Fibroblast of villous mesenchyme (primary cell): ENCODE measurements at places on chromosomes 12 and 14. TPM values are rescaled to one million over a fixed set of nuclear protein-coding genes. Genes with fewer than 3 reads are reported as not detected.

DNA sequence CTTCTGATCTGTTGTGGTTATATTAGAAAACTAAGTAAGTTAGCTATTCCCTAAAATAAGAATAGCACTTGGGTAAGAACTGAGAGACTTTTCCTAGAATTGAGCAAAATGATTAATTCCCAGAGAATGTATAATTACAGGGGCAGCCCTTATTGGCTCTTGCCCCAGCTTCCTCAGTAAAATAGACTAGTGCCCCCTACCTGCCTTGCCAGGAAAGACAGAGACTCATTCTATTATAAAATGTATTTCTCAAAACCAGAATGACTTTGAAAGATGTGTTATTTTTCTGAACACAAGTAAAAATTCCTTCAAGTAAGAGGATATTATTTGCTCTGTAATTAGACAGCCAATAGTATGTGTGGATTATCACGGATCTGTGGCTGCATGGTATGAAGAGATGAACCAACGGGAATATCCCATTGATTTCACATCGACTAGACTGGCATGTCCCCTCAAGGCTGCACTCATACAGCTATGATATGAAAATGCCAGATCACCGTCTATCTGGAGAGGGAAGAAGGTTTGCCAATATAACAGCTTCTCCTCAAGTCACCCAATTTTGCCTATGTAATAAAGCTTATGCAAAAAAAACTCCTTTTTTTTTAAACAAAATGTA is 7.4 kb upstream of the GLRX5 start:
- peak; percentile 82 for DNase-seq

- DNase-seq: peak; percentile 48
Observed at GRCh38 chr12:105316931-105317852, 13.3 kb upstream of the C12orf75 start.

GRCh38 chr12:93292731-93293566 is 84.8 kb upstream of the NUDT4 start:
- DNase-seq: no peak

DNA sequence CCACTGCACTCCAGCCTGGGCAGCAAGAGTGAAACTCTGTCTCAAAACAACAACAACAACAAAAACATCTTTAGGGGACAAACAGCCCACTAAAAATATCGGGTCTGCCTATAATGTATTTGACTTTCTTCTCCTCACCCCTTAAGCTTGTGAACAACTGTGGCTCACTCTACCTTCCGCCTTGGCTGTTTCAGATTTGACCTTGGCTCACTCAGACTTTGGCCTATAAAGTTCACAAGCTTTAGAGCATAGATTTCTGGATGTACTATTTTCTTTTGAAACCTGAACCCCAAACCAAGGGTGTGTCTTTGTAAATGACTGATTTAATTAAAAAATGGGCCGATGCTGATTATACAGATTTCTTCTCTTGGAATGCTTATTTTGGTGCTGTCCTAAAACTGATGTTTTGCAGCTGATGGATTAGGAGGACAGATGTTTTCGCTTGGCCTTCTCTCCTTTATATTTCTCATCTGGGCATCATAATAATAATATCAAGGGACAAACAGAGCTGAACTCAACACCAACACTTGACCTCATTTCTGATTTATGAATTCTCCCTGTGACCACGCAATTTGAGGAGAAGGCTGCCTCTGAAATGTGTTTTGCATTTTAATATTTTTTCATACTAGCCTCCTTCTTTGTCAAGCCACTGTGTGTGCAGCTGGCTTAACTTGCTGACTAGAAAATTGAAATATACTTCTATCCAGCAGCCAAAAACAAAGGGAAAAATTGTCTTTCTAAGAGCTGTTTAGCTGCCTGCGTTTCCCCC is 40.2 kb upstream of the RASSF3 start:
- no peak for DNase-seq

DNA sequence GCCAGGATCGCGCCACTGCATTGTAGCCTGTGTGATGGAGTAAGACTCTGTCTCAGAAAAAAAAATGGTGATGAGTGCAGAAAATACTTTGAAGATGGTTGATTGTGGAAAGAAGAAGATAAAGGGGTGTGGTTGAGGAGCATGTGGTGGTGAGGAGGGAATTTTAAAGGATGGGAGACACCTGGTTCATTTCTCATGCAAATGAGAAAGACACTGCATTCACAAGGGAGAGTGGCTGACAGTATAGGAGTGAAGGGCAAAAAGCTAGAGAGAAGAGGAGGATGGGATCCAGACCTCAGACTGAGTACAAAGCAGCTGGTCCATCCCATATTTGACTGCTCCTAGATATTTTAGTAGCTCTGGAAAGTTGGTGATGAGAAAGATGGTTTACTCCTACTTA is 206.0 kb downstream of the SNAPC1 start:
- no peak for DNase-seq

GRCh38 chr12:130863298-130863697 is 8.6 kb upstream of the RAN start:
- DNase-seq: no peak

- no peak for DNase-seq
Observed at GRCh38 chr14:78175412-78175811, 5.2 kb downstream of the NRXN3 start.

GRCh38 chr14:101781240-101782061 is 19.9 kb downstream of the PPP2R5C start:
- DNase-seq: no peak

GRCh38 chr14:88613552-88614010 is 50.7 kb downstream of the ZC3H14 start:
- peak; percentile 25 for DNase-seq

DNA sequence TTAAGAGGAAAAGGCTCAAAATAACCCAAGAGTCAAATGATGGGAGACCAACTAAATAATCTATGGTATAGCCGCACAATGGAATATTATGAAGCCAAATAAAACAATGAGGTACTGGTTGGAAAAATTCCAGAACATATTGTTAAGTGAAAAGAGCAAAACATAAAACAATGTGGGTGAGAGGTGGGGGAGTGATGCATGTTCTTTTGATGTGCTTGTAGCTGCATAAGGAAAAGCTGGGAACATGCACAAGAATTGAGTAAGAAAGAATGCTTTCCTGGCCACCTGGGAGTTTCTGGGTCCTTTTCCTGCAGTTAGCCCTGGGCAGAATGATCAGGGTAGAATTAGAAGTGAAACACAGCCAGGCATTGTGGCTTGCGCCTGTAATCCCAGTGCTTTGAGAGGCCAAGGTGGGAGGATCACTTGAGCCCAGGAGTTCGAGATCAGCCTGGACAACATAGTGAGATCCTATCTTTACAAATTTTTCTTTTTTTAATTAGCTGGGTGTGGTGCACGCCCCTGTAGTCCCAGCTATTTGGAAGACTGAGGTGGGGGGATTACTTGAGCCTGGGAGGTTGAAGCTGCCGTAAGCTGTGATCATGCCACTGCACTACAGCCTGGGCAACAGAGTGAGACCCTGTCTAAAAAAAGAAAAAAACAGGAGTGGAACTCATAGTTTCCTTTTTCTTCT is 7.9 kb downstream of the ABCB9 start:
- no peak for DNase-seq

- DNase-seq: no peak
Observed at GRCh38 chr14:101554991-101555668, 6.2 kb upstream of the DIO3 start.

GRCh38 chr12:107200394-107200793 is 107.0 kb upstream of the CRY1 start:
- DNase-seq: peak; percentile 26

DNA sequence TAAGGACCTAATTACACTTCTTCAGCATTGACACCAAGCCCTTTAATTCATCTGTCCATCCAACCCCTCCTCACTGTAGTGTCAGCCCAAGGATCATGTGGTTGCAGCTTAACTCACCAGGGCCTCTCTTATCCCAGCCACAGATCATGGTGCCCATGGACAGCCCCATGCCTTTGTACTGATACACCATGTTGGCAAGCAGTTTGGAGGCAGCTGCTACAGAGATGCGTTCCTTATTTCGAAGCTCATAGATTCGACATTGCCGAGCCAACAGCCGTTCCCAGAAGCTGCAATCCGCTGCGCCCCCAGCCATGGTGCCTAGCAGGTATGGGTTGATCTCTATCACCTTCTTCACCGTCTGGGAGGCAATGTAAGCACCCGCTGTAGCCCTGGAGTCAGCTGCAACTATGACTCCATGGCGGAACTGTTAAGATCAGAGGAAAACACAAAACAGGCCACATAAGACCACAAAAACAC is 1.4 kb downstream of the PSMB5 start:
- no peak for DNase-seq

DNA sequence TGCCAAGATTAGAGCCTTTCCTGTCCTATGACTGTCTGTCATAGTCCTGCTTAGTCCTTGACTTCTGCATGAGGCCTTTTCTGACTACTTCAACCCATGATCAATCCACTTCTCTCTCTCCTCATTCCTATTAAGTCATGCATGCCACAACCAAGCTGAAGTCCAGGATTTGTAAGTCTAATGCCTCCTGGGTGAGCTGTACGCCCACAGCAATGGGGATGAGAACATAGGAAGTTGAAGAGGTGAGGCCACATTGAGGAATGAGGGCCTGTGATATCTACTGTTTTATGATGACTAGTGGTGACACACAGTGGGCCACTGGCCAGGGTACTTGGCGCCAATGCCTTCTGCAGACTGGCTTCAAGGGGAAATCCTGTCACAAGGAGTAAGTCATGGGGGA is 994.1 kb upstream of the TMEM132C start:
- no peak for DNase-seq

DNA sequence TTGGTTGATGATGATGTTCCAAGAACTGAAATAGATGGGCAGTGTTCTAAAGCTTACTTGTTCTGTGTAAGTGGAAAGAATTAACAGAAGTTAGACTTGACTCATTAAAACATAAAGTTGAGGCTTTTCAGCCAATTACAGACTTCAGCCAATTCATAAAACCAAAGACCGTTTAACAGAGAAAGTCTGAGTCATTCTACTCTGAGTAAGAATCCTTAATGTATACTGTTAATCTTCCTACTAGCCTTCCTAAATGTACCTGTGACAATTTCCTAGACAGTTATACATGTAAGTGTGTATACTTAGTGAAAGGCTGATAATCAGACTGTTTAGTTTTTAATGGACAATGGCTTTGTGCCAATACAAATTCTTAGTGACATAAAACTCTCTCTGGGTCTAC is 681.0 kb downstream of the RPL10L start:
- DNase-seq: no peak

- peak; percentile 54 for DNase-seq
Observed at GRCh38 chr12:779745-780734, 27.7 kb downstream of the WNK1 start.

DNA sequence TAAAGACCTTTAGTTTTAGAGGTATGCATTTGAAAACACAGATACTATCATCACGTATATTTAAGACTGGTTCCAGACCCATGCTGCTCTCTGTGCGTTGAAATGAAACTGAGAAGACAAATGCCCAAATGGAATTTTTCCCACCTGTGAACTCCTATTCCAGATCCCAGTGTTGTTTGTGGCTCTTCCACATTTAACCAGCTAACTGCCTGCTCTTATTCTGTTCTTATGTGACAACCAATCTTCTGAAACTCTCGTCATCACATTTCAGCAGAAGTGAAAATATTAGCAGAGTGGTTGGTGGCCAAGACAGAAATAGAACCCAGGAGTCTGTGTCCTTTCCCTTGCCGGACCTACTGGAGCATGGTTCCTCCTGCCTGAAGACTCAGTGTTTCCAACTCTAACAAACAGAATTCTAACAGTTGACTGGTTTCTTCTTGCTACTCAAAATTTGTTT is 460.2 kb downstream of the RAD51B start:
- DNase-seq: no peak

DNA sequence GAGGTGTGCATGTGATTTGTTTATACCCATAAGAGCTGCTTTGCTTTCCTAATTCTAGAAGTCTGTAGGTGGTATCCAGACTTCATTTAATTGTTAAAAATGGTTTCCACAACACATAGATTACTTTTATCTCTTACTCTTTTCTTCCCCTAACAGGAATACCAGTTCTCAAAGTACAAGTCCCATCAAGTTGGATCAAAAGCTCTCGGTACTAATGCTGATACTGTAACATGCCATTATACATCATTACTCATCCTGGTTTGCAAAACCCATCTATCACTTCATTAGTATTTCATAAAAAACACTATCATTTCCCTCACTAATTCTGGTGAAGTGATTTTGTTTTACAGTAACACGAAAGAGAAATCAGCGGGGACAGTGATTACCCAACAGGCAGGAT is 94.3 kb downstream of the PPP2R5E start:
- peak; percentile 23 for DNase-seq

DNA sequence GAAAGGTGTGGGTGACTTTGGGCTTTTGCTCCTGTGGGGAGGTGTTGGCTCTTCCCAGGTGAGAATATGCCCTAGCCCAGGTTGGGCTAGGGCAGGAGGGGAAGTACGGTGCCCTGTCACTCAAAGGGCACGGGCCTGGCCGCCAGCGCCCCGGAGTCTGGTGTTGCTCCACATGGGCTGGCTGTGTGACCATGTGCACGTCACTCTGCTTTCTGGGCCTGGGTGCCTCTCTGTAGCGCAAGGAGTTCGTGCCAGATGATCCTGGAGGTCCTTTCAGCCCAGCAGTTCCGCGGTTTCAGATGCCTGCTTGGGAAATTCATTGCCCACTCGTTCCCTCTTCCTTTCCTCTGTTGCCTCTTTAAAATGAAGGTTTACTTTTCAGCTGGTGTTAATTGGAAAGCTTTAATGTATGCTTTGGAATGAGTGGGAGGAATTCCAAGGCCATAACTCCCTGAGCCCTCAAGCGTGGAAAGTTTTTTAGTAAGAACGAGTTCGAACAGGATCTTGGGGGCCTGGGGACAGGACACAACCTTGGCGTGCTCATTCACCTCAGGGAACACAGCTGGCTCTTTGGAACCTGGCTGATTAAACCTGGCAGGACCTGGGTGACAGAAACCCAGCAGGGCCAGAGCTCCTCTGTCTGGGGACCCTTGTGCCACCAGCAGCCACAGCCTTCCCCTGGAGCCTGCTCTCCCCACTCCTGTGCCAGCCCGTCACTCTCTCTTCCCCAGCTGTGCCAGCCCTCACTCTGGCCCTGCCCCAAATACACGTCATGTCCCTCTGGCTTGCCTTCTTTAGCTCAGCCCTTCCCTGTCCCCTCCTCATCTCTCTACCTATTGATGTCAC is 42.8 kb downstream of the TSPAN9 start:
- peak; percentile 89 for DNase-seq

- no peak for DNase-seq
Observed at GRCh38 chr12:42299392-42300308, 26.2 kb downstream of the ZCRB1 start.

DNA sequence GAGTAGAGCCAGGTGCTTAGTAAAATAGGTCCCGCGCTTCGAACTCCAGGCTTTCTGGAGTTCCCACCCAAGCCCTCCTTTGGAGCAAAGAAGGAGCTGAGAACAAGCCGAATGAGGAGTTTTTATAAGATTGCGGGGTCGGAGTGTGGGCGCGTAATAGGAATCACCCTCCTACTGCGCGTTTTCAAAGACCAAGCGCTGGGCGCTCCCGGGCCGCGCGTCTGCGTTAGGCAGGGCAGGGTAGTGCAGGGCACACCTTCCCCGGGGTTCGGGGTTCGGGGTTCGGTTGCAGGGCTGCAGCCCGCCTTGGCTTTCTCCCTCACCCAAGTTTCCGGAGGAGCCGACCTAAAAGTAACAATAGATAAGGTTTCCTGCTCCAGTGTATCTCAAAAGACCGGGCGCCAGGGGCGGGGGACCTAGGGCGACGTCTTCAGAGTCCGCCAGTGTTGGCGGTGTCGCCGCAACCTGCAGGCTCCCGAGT is 3.6 kb downstream of the SSTR1 start:
- no peak for DNase-seq

The SCN8A gene
- 23.5 and 33.7 TPM in 2 replicates for total RNA-seq

The ENO2 gene
- total RNA-seq: 3.5 and 5.2 TPM in 2 replicates

The TAS2R7 gene
- 0.32 TPM in 1 of 2 replicates, not detected in the other for total RNA-seq

The ABHD12B gene
- not detected in 2 replicates for total RNA-seq

The KLRC1 gene
- not detected in 2 replicates for total RNA-seq

The CDCA4 gene
- total RNA-seq: 22.2 and 22.5 TPM in 2 replicates
